ENCODE measurements at places on chromosomes 7 and 10.

GRCh38 chr10:96509017-96509641, 4.6 kb downstream of the TLL2 start:
- DNase-seq: no peak

- DNase-seq: no peak
These were observed 355.0 kb downstream of the RNLS start for GRCh38 chr10:88228130-88228529.

GRCh38 chr7:31919678-31920369, 150.4 kb downstream of the PDE1C start:
- no peak for DNase-seq

DNA sequence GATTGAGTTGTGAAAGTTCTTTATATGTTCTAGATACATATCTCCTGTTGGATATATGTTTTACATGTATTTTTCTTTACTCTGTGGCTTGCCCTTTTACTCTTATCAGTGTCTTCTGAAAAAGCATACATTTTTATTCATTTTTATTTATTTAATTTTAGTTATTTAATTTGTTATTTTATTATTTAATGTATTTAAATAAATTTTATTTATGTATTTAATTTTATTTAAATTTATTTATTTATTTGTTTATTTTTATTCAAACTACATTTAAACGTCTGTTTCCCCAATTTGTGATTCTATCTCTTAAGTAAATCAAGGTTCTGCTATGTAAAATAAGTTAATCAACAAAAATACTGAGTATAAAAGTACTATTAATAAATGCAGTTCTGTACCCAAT, 279.1 kb upstream of the AKR1E2 start:
- DNase-seq: no peak
